Activated naive CD4-positive, alpha-beta T cell treated with anti-CD3 and anti-CD28 coated beads, Interleukin-2, amount 10 ng/mL, durations not matched to agents 7 days and 5 days (primary cell): ENCODE measurements at places on chromosomes 13 and 19.

DNA sequence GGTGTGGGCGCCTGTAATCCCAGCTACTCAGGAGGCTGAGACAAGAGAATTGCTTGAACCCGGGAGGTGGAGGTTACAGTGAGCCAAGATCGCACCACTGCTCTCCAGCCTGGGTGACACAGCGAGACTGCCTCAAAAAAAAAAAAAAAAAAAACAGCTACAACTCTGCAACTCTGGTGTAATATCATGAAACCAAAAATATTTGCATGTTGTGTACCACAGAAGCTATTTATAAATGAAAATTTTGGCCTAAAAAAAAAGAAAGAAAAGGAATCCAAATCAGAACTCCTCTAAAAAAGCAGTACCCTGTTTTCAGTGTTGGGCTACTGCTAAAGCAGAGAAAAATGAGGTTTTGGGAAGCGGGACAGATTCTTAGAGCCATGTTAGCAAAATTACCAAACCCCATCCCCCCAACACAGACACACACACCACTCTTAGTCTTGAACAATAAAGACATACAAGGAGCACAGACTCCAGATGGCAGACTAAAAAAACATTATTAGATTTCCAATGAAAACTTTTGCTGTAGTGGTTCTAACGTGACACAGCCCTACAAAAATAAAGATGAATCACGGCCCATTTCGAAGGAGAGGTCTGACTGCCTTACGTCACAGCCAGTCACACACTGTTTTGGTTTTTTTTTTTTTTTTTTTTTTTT, 51.5 kb downstream of the INSR start:
- DNase-seq, result no peak
- H3K27ac ChIP-seq, result no peak overlapping the region
- peaks cover 7% of the 10 kb centered on the region for H3K27me3 ChIP-seq
- H3K36me3 ChIP-seq, result peaks cover 3% of the 10 kb centered on the region

DNA sequence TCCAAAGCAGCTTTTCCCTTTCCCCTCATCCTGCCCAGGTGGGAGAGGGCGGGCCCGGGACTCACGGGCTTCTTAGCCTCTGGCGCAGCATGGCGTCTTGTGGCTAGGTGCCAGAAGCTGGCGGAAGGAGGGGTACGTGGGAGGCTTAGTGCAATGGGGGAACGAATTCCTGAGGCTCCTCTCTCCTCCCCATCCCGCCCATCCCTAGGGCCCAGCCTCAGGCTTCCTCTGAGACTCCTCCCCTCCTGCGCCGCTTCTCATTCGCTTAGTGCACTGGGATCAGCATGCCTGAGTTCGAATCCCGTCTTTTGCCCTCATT, 297.8 kb downstream of the ZNF536 start:
- H3K4me3 ChIP-seq, result no peak overlapping the region
- H3K27ac ChIP-seq, result no peak overlapping the region
- no peaks in the 10 kb centered on the region for H3K4me1 ChIP-seq

GRCh38 chr19:50657222-50657669, 8.0 kb downstream of the C19orf81 start:
- no peak for DNase-seq
- peaks cover 19% of the 10 kb centered on the region for H3K4me1 ChIP-seq
- H3K27me3 ChIP-seq, result peaks cover 73% of the 10 kb centered on the region
- H3K27ac ChIP-seq, result no peak overlapping the region
- H3K36me3 ChIP-seq, result peaks cover 3% of the 10 kb centered on the region

- peaks cover 47% of the 10 kb centered on the region for H3K4me1 ChIP-seq
- peaks cover 28% of the 10 kb centered on the region for H3K36me3 ChIP-seq
- H3K27me3 ChIP-seq, result no peaks in the 10 kb centered on the region
- peak overlapping the region; percentile 89 for H3K4me3 ChIP-seq
- DNase-seq, result no peak
Measured at GRCh38 chr19:33375837-33376159, 2.3 kb downstream of the CEBPG start.

DNA sequence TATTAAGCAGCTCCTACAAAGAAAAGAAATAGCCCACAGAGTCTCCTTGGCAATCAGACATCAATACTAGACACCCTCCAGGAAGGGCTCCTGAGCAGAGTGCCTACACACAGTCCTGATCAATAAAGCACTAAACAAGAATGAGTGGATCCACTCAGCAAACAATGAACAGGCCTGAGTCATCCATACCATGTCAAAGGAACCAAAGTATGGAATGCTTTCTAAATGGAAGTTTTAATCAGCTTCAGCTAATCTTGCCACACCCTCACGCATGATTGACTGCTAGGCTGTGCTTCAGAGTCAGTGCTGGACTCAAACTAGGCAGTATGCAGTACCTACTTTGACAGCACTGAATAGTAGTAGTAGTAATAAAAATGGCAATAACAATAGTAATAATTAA, 392.7 kb upstream of the HTR2A start:
- H3K4me3 ChIP-seq, result no peak overlapping the region
- no peaks in the 10 kb centered on the region for H3K4me1 ChIP-seq
- DNase-seq, result no peak
- no peak overlapping the region for H3K27ac ChIP-seq
- no peaks in the 10 kb centered on the region for H3K27me3 ChIP-seq

DNA sequence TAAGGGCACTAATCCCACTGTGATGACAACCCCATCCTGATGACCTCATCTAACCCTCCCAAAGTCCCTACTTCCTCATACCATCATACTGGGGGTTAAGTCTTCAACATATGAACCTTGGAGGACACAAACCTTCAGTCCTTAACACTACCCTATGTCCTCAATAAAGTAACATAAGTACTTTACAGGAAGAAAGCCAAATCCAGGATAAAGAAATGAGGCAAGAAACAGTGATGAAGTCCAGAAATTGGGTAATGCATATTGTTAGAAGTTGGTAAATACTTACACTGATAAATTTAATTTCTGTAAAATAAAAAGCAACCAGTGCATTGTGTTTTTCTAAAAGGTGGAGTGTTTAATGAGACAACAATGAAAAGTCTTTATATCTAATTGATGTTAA, 284.8 kb upstream of the SOX21 start:
- H3K36me3 ChIP-seq, result no peaks in the 10 kb centered on the region
- no peaks in the 10 kb centered on the region for H3K4me1 ChIP-seq
- H3K4me3 ChIP-seq, result no peak overlapping the region

- H3K4me3 ChIP-seq, result no peak overlapping the region
- DNase-seq, result no peak
- H3K4me1 ChIP-seq, result no peaks in the 10 kb centered on the region
- H3K27me3 ChIP-seq, result no peaks in the 10 kb centered on the region
Measured at GRCh38 chr13:64640002-64640401, 2590.1 kb downstream of the PCDH9 start.

DNA sequence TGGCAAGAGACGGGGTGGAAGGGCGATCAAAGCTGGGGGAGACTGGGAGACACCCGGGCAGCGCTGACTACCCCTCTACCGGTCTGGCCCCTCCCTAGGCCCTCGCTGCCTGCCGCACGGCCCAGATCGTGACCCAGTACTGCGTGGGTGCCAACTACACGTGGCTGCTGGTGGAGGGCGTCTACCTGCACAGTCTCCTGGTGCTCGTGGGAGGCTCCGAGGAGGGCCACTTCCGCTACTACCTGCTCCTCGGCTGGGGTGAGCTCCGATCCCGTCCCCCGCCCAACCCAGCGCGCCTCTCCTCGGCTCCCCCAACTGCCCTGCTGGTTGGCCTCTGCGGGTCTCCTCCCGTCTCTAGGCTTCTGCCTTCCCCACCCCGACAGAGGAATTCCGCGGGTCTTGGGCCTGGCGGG, 8.8 kb downstream of the GIPR start:
- peaks cover under 1% of the 10 kb centered on the region for H3K36me3 ChIP-seq
- H3K27me3 ChIP-seq, result peaks cover 68% of the 10 kb centered on the region
- H3K4me1 ChIP-seq, result peaks cover 28% of the 10 kb centered on the region
- no peak overlapping the region for H3K27ac ChIP-seq

GRCh38 chr13:40591091-40591490, 75.3 kb downstream of the FOXO1 start:
- H3K36me3 ChIP-seq, result peaks cover 14% of the 10 kb centered on the region
- H3K4me1 ChIP-seq, result peaks cover 73% of the 10 kb centered on the region
- H3K27ac ChIP-seq, result no peak overlapping the region
- DNase-seq, result no peak
- no peaks in the 10 kb centered on the region for H3K27me3 ChIP-seq
- no peak overlapping the region for H3K4me3 ChIP-seq

DNA sequence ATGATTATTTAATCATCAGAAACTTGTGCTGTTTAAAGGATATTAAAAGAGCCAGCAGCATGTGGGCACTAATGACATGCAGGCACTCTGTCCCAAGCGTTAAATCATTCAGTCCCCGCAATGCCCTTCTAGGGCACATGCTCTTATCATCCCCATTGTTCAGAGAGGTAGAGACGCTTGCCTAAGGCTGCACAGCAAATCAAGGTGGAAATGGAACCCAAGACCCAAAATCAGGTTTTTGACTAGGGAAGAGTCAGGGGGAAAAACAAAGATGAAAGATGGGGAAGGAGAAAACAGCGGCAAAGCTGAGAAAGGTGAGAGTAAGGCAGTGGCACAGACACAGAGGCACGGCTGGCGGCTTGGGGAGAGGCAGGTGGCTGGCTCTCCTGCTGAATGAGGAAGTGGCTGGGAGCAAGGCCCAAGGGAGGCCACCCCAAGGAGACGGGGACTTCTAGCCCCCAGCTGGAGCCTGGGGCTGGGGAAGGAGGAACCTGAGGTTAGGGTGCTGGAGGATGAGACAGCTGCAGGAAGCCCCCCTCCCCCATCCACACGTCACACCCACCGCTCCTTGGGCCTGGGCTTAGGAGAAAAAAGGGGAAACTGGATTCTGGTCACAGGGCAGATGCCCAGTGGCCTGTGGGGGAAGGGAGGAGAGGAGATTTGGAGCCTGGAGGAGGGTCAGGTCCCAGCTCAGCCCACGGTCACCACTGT, 1.0 kb upstream of the TYROBP start:
- H3K27ac ChIP-seq, result peak overlapping the region; percentile 82
- H3K4me1 ChIP-seq, result peaks cover 31% of the 10 kb centered on the region
- peaks cover 7% of the 10 kb centered on the region for H3K36me3 ChIP-seq
- no peak overlapping the region for H3K4me3 ChIP-seq
- peaks cover 8% of the 10 kb centered on the region for H3K27me3 ChIP-seq
- DNase-seq, result peak; percentile 41

DNA sequence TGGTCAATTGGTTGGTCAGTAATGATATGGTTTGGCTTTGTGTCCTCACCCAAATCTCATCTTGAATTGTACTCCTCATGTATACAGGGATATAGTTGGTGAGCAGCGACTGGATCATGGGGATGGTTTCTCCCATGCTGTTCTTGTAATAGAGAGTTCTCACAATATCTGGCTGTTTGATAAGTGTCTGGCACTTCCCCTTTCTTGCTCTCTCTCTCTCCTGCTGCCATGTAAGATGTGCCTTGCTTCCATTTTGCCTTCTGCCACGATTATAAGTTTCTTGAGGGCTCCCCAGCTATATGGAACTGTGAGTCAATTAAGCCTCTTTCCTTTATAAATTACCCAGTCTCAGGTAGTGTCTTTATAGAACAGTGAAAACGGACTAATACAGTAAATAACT, 120.7 kb downstream of the TRPC4 start:
- H3K4me3 ChIP-seq, result no peak overlapping the region
- H3K36me3 ChIP-seq, result no peaks in the 10 kb centered on the region
- DNase-seq, result no peak
- no peaks in the 10 kb centered on the region for H3K27me3 ChIP-seq
- H3K27ac ChIP-seq, result no peak overlapping the region

GRCh38 chr13:88097541-88097940, 426.4 kb downstream of the SLITRK5 start:
- H3K27me3 ChIP-seq, result no peaks in the 10 kb centered on the region
- H3K36me3 ChIP-seq, result no peaks in the 10 kb centered on the region
- H3K4me1 ChIP-seq, result no peaks in the 10 kb centered on the region

GRCh38 chr19:47486900-47487299, 2.9 kb upstream of the KPTN start:
- DNase-seq, result no peak
- H3K4me1 ChIP-seq, result peaks cover 39% of the 10 kb centered on the region
- H3K27me3 ChIP-seq, result peaks cover 10% of the 10 kb centered on the region
- peak overlapping the region; percentile 52 for H3K27ac ChIP-seq

DNA sequence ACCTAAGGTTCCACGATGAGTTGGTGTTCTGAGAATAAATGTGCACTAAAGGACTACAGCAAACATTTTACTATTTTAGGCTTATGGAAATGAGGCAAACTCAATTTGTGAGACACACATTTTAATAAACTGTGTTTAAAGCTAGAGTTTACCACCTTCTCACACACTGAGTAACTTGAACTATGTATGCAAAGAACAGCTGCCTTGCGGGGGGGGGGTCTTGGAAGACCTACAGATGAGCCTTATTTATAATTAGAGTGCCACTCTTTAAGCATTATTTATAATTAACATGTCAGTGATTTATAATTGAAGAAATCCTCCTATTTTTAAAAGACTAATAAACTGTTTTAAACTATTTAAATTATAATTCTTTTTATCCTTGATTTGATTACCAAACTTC, 300.4 kb downstream of the DLEU7 start:
- no peak overlapping the region for H3K27ac ChIP-seq
- H3K36me3 ChIP-seq, result no peaks in the 10 kb centered on the region
- H3K4me1 ChIP-seq, result no peaks in the 10 kb centered on the region
- H3K4me3 ChIP-seq, result no peak overlapping the region

DNA sequence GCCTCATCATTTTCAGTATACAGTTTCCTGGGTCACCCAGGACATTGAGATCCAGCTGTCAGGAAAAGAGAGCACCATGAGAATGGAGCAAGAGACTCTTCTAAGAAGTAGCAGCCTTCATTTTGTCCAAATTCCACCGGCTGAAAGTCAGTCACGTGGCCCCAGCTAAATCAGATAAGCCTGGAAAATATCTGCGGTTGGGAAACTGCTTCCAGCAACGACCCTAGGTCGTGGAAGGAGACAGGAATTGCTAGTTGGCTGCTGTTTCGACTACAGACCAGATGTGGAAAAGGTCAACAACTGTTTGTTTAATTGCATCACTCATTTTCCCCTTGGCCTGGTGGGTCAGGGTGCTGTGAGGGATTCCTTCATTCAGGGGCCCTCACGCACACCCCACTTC, 107.0 kb downstream of the ZNF536 start:
- no peak for DNase-seq
- H3K4me3 ChIP-seq, result no peak overlapping the region
- H3K27me3 ChIP-seq, result no peaks in the 10 kb centered on the region
- no peaks in the 10 kb centered on the region for H3K36me3 ChIP-seq

- H3K36me3 ChIP-seq, result no peaks in the 10 kb centered on the region
- peaks cover 4% of the 10 kb centered on the region for H3K27me3 ChIP-seq
- H3K4me3 ChIP-seq, result no peak overlapping the region
- H3K4me1 ChIP-seq, result no peaks in the 10 kb centered on the region
Measured at GRCh38 chr13:52780092-52780491, 40.5 kb upstream of the CNMD start.

- no peaks in the 10 kb centered on the region for H3K27me3 ChIP-seq
- H3K4me3 ChIP-seq, result no peak overlapping the region
- H3K4me1 ChIP-seq, result peaks cover 10% of the 10 kb centered on the region
- peaks cover 7% of the 10 kb centered on the region for H3K36me3 ChIP-seq
- no peak overlapping the region for H3K27ac ChIP-seq
Measured at GRCh38 chr19:57648331-57649003, 15.5 kb downstream of the ZNF211 start.

- H3K27ac ChIP-seq, result no peak overlapping the region
- H3K27me3 ChIP-seq, result no peaks in the 10 kb centered on the region
- H3K36me3 ChIP-seq, result peaks cover 31% of the 10 kb centered on the region
Measured at GRCh38 chr13:75764251-75764925, 128.3 kb downstream of the LMO7 start.

GRCh38 chr13:47454986-47455385, 546.1 kb downstream of the SUCLA2 start:
- H3K36me3 ChIP-seq, result no peaks in the 10 kb centered on the region
- no peaks in the 10 kb centered on the region for H3K27me3 ChIP-seq
- no peaks in the 10 kb centered on the region for H3K4me1 ChIP-seq
- no peak overlapping the region for H3K4me3 ChIP-seq
- no peak for DNase-seq

GRCh38 chr13:68727798-68728197, 1379.8 kb upstream of the ATXN8OS start:
- H3K27me3 ChIP-seq, result no peaks in the 10 kb centered on the region
- no peak overlapping the region for H3K4me3 ChIP-seq
- no peak overlapping the region for H3K27ac ChIP-seq
- DNase-seq, result no peak
- H3K36me3 ChIP-seq, result no peaks in the 10 kb centered on the region
